ENCODE measurements at places on chromosomes 2 and 18. TPM values are rescaled to one million over a fixed set of nuclear protein-coding genes. Genes with fewer than 3 reads are reported as not detected.

The CAPN14 gene
- not detected for polyA plus RNA-seq

GRCh38 chr18:56285387-56286065 lies 352.9 kb downstream of the TXNL1 start:
- H3K4me3 ChIP-seq = no peak overlapping the region
- no peaks in the 10 kb centered on the region for H3K27me3 ChIP-seq
- no peak for DNase-seq

The MC2R gene
- polyA plus RNA-seq = not detected

DNA sequence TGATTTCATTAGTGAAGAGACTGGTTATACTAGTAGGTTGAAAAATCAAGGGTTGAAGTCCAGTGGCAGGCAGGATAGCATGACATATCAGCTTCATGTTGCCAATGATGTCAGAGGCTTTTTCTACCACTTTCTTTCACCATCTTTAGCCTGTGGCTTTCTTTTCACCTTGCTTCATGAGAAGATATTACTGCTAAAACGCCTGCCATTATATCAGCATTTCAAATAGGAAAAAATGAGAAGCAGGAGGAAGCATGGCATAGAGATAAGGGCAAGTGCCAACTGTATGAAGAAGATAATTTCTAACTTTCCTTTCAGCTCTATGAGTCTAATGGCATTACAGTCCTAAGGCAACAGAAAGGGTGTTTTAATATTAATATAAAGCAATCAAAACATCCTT lies 270.2 kb upstream of the SYT4 start:
- H3K4me3 ChIP-seq = no peak overlapping the region
- no peak overlapping the region for H3K27ac ChIP-seq
- no peak for DNase-seq
- no peaks in the 10 kb centered on the region for H3K27me3 ChIP-seq
- no peaks in the 10 kb centered on the region for H3K4me1 ChIP-seq

- H3K36me3 ChIP-seq = no peaks in the 10 kb centered on the region
- no peaks in the 10 kb centered on the region for H3K4me1 ChIP-seq
- no peak for DNase-seq
- H3K27me3 ChIP-seq = peaks cover 16% of the 10 kb centered on the region
- no peak overlapping the region for H3K4me3 ChIP-seq
- H3K27ac ChIP-seq = no peak overlapping the region
Observed at GRCh38 chr2:55090702-55091101, 40.5 kb upstream of the RTN4 start.

GRCh38 chr2:178301649-178302238 lies 107.4 kb downstream of the OSBPL6 start:
- no peak overlapping the region for H3K4me3 ChIP-seq
- H3K27me3 ChIP-seq = no peaks in the 10 kb centered on the region
- H3K4me1 ChIP-seq = peaks cover 7% of the 10 kb centered on the region
- no peaks in the 10 kb centered on the region for H3K36me3 ChIP-seq
- H3K27ac ChIP-seq = no peak overlapping the region

DNA sequence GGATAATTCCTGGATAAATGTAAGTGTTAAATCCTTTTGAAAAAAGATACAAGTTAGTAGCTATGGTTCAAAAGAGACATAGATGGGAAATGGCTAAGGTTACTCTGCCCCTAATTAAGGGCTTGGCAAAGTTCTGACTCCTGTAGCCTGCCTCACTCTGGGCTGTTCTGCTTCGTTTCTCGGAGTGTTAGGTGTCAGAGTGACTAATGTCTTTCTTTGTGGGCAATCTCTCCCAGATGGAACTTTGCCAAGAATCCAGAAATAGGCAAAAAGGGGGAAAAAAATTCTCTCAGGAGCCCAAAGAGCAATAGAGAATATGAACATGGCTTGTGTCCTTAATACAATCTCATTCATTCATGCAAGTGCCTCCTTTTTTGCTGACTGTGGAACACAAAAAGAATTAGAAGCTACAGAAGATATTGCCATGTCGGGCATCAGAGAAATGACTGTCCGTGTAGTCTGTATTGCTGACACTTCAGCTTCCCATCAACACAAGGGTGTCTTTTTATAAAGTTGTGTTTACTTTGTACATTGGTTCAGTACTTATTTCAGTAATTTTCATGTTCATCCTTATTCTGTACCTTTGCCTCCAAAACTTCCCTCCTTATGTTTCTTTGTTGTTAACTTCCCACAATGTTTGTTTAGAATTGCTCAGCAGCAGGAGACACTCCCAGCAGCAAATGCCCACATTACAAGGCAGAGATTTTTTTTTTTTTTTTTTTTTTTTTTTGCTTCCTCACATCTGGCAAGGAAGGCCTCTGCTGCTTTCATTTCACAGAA lies 134.0 kb downstream of the FTCDNL1 start:
- DNase-seq = peak; percentile 21
- no peak overlapping the region for H3K4me3 ChIP-seq
- H3K4me1 ChIP-seq = peaks cover 31% of the 10 kb centered on the region
- H3K27me3 ChIP-seq = no peaks in the 10 kb centered on the region
- H3K27ac ChIP-seq = no peak overlapping the region
- H3K36me3 ChIP-seq = no peaks in the 10 kb centered on the region

DNA sequence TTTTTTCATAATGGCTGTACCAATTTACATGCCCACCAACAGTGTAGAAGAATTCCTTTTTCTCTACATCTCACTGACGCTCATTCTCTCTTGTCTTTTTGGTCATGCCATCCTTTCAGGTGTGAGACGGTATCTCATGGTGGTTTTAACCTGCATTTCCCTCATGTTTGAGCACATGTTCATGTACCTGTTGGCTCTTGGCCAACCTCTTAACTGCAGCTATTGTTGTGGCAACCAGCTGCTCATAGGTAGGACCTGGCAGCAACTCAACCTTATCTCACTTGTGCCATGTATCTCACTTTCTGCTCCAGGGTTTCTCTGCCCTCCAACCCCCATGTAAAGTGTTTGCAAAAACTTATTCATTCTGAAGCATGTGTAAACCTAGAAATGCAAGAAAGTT lies 167.5 kb downstream of the UPP2 start:
- H3K27ac ChIP-seq = no peak overlapping the region
- H3K27me3 ChIP-seq = peaks cover 10% of the 10 kb centered on the region
- H3K4me1 ChIP-seq = no peaks in the 10 kb centered on the region

The POTEC gene
- polyA plus RNA-seq = not detected

GRCh38 chr18:69259282-69259681 lies 141.4 kb upstream of the DOK6 start:
- H3K27me3 ChIP-seq = no peaks in the 10 kb centered on the region
- no peaks in the 10 kb centered on the region for H3K4me1 ChIP-seq
- no peak overlapping the region for H3K27ac ChIP-seq
- no peaks in the 10 kb centered on the region for H3K36me3 ChIP-seq
- no peak for DNase-seq

DNA sequence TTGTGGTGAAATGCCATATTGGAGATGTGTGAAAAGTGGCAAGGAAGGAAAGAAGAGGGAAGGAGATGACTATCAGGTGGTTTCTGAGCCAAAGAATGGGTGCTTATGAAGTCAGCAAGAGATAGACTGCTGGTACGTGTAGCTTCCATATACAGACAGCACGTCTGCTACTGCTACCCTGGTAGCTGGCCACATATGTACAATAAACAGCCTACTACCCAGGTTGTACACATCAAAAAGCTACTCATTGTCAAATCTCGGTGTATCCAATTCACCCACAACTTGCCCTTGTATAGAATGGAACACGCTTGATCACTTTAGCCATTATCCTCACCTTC lies 761.8 kb downstream of the LRRTM4 start:
- no peak overlapping the region for H3K27ac ChIP-seq
- no peak overlapping the region for H3K4me3 ChIP-seq
- no peak for DNase-seq
- H3K36me3 ChIP-seq = no peaks in the 10 kb centered on the region
- H3K27me3 ChIP-seq = 0 out of 3 replicates have a peak, but pooled peaks cover 2% of the 10 kb centered on the region

The NT5DC4 gene
- polyA plus RNA-seq = 0.07 TPM

DNA sequence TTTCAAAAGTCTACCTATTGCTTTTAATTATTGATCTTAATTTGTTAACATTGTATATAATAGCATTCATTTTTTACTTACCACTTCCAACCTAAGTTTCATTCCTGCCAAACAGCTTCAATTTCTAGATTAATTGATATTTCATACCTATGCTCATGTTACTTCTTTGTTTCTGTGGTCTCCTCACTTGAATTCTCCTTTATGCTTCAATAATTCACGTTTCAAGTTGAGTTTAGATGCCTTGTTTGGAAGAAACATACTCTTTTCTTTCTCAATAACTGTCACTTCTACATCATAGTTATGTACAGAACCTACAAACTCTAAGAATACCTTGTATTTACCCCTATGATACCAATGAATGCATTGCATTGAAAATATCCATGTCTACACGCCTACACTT lies 862.2 kb upstream of the LRATD1 start:
- DNase-seq = no peak
- H3K4me3 ChIP-seq = no peak overlapping the region
- no peaks in the 10 kb centered on the region for H3K27me3 ChIP-seq
- H3K4me1 ChIP-seq = no peaks in the 10 kb centered on the region
- H3K36me3 ChIP-seq = no peaks in the 10 kb centered on the region
- H3K27ac ChIP-seq = no peak overlapping the region

DNA sequence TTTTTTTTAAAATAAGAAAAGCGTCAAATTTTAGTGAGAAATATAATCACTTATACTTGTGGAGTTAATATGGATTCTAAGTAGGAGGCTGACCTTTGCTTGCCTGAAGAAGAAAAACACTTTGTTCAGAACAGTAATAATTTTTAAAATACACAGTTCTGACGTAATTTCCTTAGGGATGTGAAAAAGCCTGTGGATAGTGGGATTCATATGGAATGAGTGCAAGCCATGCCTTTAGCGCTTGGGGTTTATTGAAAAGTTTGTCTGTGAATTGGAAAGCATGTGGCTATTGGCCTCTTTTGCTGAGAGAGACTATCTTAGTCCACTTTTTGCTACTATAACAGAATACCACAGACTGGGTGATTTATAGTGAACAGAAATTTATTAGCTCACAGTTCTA lies 151.3 kb downstream of the CCDC85A start:
- H3K27ac ChIP-seq = no peak overlapping the region
- H3K27me3 ChIP-seq = no peaks in the 10 kb centered on the region
- no peak overlapping the region for H3K4me3 ChIP-seq
- H3K36me3 ChIP-seq = no peaks in the 10 kb centered on the region
- DNase-seq = no peak
- no peaks in the 10 kb centered on the region for H3K4me1 ChIP-seq

The SLC4A5 gene
- 0.50 TPM for polyA plus RNA-seq

- H3K4me1 ChIP-seq = no peaks in the 10 kb centered on the region
- no peaks in the 10 kb centered on the region for H3K36me3 ChIP-seq
- DNase-seq = no peak
- H3K4me3 ChIP-seq = no peak overlapping the region
Observed at GRCh38 chr18:35936951-35937350, 35.5 kb upstream of the RMP24 start.

- H3K4me1 ChIP-seq = peaks cover 35% of the 10 kb centered on the region
- H3K36me3 ChIP-seq = no peaks in the 10 kb centered on the region
- H3K4me3 ChIP-seq = no peak overlapping the region
- no peak overlapping the region for H3K27ac ChIP-seq
- DNase-seq = no peak
- H3K27me3 ChIP-seq = no peaks in the 10 kb centered on the region
Observed at GRCh38 chr2:204434660-204435462, 110.4 kb upstream of the PARD3B start.

DNA sequence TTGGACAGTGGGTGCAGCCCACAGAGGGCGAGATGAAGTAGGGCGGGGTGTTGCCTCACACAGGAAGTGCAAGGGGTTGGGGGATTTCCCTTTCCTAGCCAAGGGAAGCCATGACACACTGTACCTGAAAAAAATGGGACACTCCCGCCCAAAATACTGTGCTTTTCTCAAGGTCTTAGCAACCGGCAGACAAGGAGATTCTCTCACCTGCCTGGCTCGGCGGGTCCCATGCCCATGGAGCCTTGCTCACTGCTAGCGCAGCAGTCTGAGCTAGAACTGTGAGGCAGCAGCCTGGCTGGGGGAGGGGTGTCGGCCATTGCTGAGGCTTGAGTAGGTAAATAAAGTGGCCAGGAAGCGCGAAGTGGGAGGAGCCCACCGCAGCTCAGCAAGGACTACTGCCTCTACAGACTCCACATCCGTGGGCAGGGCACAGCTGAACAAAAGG lies 244.7 kb downstream of the NBAS start:
- H3K4me3 ChIP-seq = no peak overlapping the region
- no peaks in the 10 kb centered on the region for H3K36me3 ChIP-seq
- no peaks in the 10 kb centered on the region for H3K27me3 ChIP-seq
- DNase-seq = no peak

The C1GALT1C1L gene
- polyA plus RNA-seq = 2.7 TPM

GRCh38 chr18:10370716-10371115 lies 83.7 kb upstream of the APCDD1 start:
- no peaks in the 10 kb centered on the region for H3K36me3 ChIP-seq
- DNase-seq = no peak
- no peak overlapping the region for H3K4me3 ChIP-seq
- no peaks in the 10 kb centered on the region for H3K27me3 ChIP-seq
- no peaks in the 10 kb centered on the region for H3K4me1 ChIP-seq

The IL1A gene
- not detected for polyA plus RNA-seq

The AKAIN1 gene
- polyA plus RNA-seq = not detected

- no peaks in the 10 kb centered on the region for H3K4me1 ChIP-seq
- no peak overlapping the region for H3K27ac ChIP-seq
- peak overlapping the region; percentile 33 for H3K4me3 ChIP-seq
- H3K27me3 ChIP-seq = peaks cover 10% of the 10 kb centered on the region
Observed at GRCh38 chr18:37393945-37394609, 171.5 kb downstream of the CELF4 start.

The MAIP1 gene
- polyA plus RNA-seq = 22.3 TPM

- H3K27me3 ChIP-seq = no peaks in the 10 kb centered on the region
- no peak overlapping the region for H3K4me3 ChIP-seq
- H3K36me3 ChIP-seq = no peaks in the 10 kb centered on the region
- no peak for DNase-seq
- no peaks in the 10 kb centered on the region for H3K4me1 ChIP-seq
Observed at GRCh38 chr2:225040856-225041206, 1.4 kb downstream of the DOCK10 start.

GRCh38 chr2:180324182-180324581 lies 317.1 kb upstream of the CWC22 start:
- H3K4me3 ChIP-seq = no peak overlapping the region
- no peak overlapping the region for H3K27ac ChIP-seq
- no peak for DNase-seq
- no peaks in the 10 kb centered on the region for H3K27me3 ChIP-seq

The RGPD3 gene
- polyA plus RNA-seq = 0.05 TPM

DNA sequence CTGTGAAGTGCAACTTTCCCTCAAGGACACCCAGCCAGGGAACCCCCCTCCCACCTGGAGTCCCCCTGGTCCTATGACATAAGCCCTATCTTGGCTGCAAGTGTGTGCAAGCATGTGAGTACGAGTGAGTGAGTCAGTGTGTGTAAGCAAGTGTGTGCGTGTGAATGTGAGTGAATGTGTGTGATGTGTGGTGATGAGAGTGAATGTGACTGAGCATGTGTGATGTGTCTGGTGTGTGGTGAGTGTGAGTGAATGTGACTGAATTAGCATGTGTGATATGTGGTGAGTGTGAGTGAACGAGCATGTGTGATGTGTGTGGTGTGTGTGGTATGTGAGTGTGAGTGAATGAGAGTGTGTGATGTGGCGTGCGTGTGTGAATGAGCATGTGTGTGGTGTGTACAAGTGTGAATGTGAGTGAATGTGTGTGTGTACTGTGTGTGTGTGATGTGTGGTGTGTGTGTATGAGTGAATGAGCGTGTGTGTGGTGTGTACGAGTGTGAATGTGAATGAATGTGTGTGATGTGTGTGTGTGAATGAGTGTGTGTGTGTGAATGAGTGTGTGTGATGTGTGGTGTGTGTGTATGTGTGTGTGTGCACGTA lies 68.8 kb upstream of the SMAD7 start:
- H3K27ac ChIP-seq = no peak overlapping the region
- H3K4me1 ChIP-seq = peaks cover 49% of the 10 kb centered on the region
- no peak for DNase-seq
- no peak overlapping the region for H3K4me3 ChIP-seq
- H3K36me3 ChIP-seq = no peaks in the 10 kb centered on the region
- peaks cover 2% of the 10 kb centered on the region for H3K27me3 ChIP-seq

The TMEFF2 gene
- not detected for polyA plus RNA-seq
